Fibroblast of gingiva (primary cell): ENCODE measurements at places on chromosomes 4 and X.

DNA sequence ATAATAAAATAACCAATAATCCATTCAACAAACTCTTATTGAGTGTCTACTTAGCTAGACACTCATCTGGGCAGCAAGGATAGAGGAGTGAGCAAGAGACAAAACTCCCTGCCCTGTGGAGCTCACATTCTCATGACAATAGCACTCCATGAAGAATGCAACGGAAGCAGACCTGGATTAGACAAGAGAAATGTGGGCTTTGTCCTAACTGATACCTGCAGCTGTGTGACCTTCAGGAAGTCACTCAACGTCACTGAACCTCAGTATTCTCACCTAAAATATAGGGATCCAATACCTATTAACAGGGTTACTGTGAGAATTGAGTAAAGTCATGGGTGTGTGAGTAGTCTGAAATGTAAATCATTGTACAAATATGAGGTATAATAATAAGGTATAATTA is 61.2 kb downstream of the NDNF start:
- DNase-seq, result no peak

GRCh38 chrX:103932133-103932532 is 30.3 kb upstream of the TMSB15B start:
- DNase-seq, result no peak

DNA sequence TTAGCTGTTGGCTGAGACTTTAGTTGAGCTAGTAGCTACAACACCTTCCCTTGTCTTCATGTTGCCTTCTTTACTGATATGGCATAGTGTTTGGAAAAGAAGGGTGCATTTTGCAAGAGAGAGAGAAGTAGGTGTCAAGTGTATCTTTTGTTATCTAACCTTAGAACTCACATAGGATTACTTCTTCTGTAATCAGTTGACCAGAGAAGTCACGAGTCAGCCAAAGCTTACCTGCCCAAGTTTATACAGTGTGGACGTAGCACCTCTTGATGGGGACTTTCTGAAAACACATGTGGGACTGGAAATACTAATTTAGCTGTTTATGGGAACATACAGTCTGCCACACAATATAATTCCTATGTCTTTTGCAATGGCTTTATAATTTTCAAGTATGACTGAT is 56.0 kb downstream of the UGT8 start:
- DNase-seq, result no peak

GRCh38 chr4:8612646-8613045 is 20.1 kb downstream of the CPZ start:
- no peak for DNase-seq

- no peak for DNase-seq
Measured at GRCh38 chr4:109010521-109010920, 247.7 kb upstream of the ETNPPL start.

- DNase-seq, result no peak
Measured at GRCh38 chr4:169407217-169407845, 136.6 kb upstream of the SH3RF1 start.

- no peak for DNase-seq
Measured at GRCh38 chr4:80196259-80196921, 913 bp upstream of the PRDM8 start.

DNA sequence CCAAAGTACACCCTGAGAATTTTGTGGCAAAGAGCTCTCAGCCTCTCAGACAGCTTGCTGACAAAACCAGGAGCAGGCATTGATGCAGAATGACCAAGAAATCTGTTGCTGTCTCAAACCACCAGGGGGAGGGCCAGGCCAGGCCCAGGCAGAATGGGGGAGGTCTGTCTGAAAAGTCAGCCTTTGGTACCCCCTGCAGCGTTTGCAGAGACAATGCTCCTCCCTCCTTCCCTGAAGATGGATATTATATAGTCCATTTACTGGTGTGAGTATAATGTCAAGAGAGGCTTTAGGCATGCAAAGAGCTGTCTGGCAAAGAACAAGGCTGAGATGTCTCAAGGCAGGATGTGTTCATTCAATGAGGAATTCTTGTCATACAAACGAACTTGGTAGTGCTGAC is 52.9 kb upstream of the TRPC5OS start:
- no peak for DNase-seq

DNA sequence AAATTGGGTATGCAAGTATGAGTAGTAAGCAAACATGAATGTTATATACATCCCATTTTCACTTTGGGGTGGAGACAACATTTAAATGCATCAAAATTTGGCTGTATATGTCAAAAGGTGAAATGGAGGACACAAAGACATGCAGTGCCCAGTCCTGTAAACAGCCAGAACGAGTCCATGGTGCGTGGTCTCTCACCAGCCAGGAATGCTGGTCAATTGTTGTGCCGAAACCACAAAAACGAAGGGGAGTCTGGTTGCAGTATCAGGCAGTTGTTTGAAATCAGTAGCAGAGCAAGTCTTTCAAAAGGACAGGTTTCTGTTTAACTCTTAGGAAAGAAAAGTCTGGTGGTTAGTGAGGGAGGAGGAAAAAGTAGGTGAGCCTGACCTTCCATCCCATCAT is 22.3 kb upstream of the RNF150 start:
- DNase-seq, result no peak

GRCh38 chrX:136209016-136209738 is 42.0 kb downstream of the MAP7D3 start:
- DNase-seq, result peak; percentile 71

DNA sequence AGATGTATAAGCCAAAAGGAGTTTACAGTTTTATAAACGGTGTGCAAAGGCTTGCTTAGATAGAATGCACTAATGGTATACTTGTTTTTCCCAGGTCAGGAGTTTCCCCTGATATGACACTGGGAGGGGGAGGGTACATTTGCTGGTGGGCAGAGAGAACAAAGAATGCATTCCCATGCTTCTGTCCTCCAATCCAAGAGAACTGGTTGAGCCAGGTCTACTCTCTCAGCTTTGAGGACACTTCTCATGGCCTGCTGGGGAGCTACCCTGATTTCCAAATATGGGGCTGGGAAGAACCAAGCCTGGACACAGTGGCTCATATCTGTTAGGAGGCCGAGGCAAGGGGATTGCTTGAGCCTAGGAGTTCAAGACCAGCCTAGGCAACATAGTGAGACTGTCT is 3.3 kb upstream of the GPC4 start:
- no peak for DNase-seq

DNA sequence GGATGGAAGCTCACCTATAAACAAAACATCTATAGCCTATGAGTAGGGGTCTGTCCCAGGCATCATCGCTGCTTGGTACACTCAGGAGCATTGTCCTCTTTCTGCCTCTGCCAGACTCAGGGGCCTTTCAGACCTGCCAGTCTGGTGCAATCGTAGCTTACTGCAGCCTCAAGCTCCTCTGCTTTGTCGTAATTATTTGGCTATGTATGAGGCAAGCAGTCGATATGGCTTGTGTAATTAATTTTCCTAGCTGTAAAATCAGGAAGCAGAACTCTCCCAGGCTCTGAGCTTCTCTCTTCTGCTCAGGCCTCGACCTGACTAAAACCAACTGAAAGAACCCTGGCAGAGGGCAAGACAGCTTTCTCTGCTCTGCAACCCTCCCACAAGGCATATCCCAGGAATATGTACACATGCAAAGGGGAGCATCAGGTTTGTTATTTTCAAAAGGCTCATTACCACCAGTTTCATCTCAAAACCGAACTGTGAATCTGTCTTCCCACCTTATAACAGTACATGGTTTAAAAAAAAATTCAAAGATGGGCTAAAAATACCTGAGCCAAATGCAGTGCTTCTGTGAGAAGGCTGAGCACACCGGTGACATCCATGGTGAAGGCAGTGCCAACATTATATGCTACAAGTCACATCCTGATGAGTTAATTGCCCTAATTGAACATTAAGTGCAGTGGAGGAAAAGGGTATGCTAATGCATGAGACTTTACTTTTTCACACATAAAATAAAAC is 309.2 kb upstream of the EMCN start:
- no peak for DNase-seq

- DNase-seq, result no peak
Measured at GRCh38 chr4:168832763-168833575, 177.1 kb downstream of the CBR4 start.

- peak; percentile 19 for DNase-seq
Measured at GRCh38 chr4:83961575-83961974, 425.7 kb downstream of the GPAT3 start.

- no peak for DNase-seq
Measured at GRCh38 chr4:7815981-7816380, 123.7 kb downstream of the AFAP1 start.

- DNase-seq, result no peak
Measured at GRCh38 chr4:85707611-85708010, 232.7 kb downstream of the ARHGAP24 start.

DNA sequence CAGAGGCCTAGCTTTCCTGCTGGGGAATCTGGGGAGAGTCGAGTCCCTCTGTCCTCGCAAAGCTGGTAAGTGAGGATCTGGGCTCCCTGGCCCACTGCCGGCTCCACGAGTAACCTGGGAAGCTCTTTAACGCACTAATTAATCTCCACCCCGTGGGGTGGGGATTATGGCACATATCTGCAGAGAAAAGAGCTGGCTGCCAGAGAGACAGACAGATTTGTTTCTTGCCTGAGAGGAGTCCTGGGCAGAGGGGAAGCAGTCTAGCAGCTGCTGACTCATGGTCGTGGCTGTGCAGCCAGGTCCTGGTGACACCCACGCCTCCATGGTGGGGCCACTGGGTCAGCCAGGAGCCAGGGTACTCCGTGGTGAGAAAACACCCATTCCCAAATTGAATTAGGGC is 14.0 kb downstream of the SORCS2 start:
- DNase-seq, result peak; percentile 24

DNA sequence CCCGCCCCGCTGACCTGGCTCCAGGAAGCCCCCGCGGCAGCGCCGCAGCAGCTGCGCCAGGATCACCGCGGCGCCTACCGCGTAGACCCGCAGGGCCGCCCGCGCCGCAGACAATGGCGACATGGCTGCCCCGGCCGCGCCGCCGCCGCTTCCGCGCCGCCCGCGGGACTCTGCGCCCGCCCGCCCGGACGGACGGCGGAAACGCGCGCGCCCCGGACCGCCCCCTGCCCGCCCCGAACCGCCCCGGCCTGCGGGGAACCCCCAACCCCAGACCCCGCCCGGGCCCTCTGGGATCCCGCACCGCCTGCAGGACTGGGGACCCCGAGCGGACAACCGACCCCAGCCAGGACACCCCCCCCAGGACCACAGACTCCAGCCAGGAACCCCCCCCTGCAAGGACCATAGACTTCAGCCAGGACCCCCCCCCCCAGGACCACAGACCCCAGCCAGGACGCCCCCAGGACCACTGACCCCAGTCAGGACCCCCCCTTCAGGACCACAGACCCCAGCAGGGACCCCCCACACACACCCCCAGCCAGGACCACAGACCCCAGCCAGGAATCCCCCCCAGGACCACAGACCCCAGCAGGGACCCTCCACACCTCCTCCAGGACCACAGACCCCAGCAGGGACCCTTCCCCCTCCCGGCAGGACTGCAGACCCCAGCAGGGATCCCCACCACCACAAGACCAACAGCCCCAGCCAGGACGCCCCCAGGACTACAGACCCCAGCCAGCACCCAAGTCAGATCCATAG is at the start of the genes DHRSX and ZBED1:
Gene DHRSX (minus strand): TSS at position 174 of the 756 bp plus-strand sequence. CDS start 51 bp downstream, at position 123.
Gene ZBED1 (minus strand): TSS at position 174 of the 756 bp plus-strand sequence. CDS start 10,257 bp downstream, outside the sequence.
- DNase-seq, result peak; percentile 35

- no peak for DNase-seq
Measured at GRCh38 chr4:24754571-24754970, 40.8 kb upstream of the SOD3 start.

- peak; percentile 15 for DNase-seq
Measured at GRCh38 chr4:101953949-101954348, 163.4 kb downstream of the BANK1 start.

DNA sequence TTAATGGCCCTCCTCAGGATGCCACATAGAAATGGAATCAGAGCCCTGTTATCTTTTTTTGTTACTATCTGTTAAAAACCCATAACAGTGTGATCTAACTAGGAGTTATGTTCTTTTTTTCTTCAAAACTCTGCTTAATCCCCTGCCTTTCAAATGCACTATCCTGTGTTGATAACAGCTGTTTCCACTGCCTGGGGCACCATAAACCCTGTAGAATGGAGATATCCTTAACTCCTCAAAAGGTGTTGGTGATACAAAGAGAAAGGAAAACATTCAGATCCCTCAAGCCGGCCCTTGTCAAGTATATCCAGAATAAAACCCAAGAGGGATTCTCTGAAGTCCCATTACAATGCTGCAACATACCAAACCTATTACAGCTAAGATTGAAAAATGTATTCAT is 108.6 kb downstream of the ACTRT1 start:
- no peak for DNase-seq

GRCh38 chr4:171774642-171775190 is 38.5 kb upstream of the GALNTL6 start:
- DNase-seq, result no peak

DNA sequence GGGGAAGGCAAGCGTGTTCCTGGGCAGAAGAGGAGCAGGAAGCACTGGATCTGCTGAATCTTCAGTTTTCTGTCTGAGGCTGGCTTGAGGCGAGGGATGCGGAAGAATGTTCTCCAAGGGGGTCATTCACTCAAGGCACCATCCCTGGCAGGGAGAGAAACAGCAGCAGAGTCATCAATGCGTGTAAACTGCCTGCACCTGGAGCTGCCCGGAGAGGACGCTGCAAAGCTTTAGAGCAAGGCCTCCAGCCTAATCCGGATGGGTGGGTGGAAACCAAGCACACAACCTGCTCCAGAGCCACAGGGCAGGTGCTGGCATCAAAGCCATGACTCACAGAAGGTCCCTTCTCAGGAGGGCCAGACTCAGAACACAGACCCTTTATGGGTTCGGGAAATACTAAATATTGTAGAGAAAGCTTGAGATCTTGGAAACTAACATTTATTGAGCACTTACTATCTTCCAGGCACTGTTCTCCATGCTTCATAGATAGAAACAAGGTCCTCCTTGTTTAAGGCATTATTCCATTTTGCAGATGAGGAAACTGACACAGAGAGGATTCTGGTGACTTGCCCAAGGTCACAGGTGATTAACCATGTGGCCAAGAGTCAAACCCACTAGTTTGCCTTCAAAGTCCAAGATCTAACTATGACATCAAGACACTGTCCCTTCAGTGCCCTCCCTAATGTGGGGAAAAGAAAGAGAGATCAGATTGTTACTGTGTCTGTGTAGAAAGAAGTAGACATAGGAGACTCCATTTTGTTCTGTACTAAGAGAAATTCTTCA is 7.7 kb downstream of the PROM1 start:
- no peak for DNase-seq

- DNase-seq, result no peak
Measured at GRCh38 chr4:169209388-169209883, 61.3 kb downstream of the SH3RF1 start.

DNA sequence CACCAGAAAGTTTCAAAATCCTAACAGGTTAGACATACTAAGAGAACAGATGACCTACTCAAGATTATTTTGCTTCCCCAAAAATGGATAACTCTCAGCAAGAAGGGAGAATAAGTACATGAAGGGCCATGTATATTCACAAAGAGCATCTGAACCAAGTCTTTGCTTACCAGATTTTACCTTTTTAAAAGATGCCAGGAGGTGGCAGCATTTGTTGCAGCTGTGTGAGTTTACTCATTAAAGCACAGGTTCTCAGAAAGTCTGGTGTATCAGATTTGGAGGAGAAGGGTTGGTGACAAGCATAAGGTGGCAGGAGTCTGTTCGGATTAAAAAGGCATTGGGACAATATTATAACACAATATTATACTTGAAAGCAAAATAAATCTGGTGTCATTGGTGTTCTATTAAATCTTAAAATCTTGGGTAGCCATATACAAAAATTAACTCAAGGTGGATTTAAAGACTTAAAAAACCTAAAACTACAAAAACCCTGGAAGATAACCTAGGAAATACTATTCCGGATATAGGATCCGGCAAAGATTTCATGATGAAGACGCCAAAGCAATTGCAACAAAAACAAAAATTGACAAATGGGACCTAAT is 51.3 kb upstream of the NFKB1 start:
- peak; percentile 41 for DNase-seq

GRCh38 chr4:151233600-151233999 is 43.4 kb upstream of the PRSS48 start:
- no peak for DNase-seq
